ENCODE measurements at places on chromosomes 13 and 19.

DNA sequence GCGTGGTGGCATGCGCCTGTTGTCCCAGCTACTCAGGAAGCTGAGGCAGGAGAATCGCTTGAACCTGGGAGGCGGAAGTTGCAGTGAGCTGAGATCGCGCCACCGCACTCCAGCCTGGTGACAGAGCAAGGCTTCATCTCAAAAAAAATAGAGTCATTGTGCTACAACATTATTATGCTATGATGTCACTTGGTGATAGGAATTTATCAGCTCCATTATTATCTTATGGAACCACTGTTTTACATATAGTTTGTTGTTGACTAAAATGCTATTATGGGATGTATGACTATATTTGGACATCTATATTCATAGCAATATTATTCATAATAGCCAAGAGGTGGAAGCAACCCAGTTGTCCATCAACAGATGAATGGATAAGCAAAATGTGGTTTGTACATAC, 26.4 kb upstream of the SLC7A1 start:
- no peak for DNase-seq

- DNase-seq = no peak
Measured at GRCh38 chr13:100461309-100462030, 127.1 kb downstream of the GGACT start.

DNA sequence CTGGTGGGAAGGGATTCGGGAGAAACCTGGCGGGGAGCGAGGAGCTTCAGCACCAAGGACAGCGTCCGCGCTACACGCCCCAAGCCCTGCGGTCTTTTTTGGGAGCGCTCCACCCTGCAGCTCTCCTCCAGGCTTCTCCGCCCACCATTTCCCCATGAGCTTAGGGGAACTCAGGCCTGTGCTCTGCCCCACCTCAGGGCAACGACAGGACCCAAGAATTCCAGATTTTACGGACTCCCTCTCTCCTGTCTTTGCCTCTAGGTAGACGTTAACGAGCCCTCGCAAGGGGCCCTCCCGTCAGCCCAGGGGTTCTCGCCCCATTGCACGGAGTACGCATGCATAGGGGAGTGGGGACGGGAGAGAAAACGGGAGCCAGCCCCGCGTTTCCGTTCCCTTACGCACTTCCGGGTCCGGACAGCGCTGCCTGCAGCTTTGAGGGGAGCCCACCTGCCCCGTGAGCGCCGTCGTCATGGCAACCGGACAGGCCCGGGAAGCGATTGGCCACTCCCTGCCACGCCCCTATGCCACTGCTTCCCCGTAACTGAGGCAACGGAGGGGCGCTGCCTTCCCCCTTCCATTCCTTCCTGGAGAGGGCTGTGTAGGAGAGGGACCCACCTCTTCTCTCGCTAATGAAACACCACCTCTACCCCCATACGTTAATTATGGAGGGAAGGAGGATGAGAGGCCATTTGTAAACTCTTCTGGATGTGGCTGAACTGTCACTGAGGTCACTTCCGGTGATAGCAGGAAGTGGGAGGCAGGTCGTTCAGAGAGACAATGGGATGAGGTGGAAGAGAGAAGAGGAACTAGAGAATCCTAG, 20.8 kb downstream of the NOVA2 start:
- DNase-seq = peak; percentile 35

- DNase-seq = peak; percentile 55
Measured at GRCh38 chr13:78121459-78122348, 203.1 kb upstream of the EDNRB start.

DNA sequence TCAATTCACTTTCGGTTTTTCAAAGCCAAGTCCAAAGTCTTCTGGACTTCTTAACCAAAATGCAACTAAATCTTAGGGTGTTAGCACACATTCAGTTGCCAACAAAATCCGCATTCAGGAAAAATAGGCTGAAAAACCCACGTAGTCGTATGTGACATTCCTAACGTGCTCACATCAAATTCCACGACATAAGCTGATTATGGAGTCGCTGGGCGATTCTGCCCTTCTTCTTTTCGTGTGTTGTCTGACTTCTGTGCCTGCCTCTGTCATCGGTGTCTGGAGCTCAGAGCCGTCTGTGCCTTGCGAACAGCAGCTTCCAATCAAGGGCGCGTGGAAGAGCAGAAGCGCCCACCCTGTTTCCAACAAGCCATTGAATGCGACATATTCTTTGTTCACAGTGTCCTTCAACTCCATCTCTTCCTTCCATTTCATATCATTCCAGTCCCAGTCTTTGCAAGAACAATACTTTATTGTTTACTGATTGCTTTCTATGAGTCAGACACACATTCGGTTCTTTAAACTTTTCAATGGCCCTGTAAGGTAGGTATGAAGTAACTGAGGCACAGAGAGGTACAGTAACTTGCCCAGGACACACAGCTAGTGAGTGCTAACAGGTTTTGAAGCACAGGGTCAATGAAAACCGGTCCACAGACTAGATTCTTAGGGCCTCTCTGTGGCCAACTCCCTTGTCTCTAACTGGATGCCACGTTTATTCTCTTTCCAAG, 8.2 kb upstream of the ZNF507 start:
- no peak for DNase-seq

- peak; percentile 36 for DNase-seq
Measured at GRCh38 chr19:55146078-55146704, 2.8 kb downstream of the TNNT1 start.

DNA sequence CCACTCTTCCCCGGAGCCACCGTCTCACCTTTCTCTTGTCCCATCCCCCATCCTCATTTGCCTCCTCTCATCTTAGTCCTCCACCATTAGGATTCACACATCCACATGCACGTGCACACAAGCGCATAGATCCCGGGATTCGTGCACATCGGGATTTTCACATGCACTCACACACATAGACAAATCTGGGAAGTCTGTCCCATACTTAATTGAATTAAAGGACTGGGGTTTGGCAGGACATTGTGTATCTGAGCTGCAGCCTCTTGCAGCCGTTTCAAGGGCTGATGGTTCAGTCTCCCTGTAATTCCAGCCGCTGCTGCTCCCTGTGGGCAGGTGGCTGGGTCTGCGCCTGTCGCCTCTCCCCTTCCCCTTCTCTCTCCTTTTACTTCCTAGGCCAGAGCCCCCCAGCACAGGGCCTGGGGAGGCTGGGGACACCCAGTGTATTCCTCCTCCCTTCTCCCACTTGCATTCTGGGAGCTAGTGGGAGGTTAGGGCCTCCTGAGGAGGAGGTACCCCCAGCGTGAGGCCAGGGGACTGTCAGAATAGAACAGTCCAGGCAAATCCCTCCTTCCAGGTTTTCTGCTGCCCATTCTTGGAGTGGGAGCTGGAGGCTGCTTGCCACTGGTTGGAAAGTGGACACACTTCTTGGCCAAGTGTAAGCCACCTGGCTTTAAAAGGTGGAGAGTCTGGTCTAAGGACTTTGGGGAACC, 43.6 kb downstream of the LYL1 start:
- no peak for DNase-seq

GRCh38 chr13:76556627-76557026, 329.6 kb downstream of the KCTD12 start:
- no peak for DNase-seq

DNA sequence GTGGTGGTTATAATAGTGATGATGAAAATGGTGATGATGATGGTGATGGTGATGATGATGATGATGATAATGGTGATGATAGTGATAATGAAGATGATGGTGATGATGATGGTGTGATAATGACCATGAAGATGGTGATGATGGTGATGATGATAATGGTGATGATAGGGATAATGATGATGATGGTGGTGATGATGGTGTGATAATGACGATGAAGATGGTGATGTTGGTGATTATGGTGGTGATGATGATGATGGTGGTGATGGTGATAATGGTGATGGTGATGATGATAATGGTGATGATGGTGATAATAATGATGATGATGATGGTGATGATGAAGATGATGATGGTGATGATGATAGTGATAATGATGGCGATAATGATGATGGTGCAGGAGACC, 1.6 kb downstream of the ADGRE1 start:
- DNase-seq = no peak

- DNase-seq = no peak
Measured at GRCh38 chr13:50200988-50201387, 185.7 kb downstream of the KCNRG start.

- no peak for DNase-seq
Measured at GRCh38 chr13:75702476-75702875, 66.3 kb downstream of the LMO7 start.

GRCh38 chr13:45870232-45870631, 18.7 kb upstream of the SIAH3 start:
- no peak for DNase-seq

DNA sequence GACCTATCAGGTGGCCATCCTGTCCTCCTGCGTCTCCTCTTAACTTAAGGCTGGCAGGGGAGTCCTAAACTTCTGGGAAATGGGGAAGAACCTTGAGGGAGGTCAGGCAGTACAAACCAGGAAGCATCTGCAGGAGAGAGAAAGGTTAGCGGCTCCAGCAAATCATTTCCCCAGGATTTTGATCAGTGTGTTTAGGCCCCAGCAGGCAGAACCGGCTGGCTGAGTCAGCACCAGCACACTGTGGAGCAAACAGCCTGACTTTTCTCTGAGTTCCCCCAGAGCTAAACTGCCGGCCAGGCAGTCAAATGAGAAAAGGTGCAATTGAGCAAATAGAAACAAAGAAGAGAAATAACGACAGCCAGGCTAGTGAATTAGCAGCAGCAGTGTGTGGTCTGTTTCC, 46.7 kb upstream of the MEDAG start:
- no peak for DNase-seq

DNA sequence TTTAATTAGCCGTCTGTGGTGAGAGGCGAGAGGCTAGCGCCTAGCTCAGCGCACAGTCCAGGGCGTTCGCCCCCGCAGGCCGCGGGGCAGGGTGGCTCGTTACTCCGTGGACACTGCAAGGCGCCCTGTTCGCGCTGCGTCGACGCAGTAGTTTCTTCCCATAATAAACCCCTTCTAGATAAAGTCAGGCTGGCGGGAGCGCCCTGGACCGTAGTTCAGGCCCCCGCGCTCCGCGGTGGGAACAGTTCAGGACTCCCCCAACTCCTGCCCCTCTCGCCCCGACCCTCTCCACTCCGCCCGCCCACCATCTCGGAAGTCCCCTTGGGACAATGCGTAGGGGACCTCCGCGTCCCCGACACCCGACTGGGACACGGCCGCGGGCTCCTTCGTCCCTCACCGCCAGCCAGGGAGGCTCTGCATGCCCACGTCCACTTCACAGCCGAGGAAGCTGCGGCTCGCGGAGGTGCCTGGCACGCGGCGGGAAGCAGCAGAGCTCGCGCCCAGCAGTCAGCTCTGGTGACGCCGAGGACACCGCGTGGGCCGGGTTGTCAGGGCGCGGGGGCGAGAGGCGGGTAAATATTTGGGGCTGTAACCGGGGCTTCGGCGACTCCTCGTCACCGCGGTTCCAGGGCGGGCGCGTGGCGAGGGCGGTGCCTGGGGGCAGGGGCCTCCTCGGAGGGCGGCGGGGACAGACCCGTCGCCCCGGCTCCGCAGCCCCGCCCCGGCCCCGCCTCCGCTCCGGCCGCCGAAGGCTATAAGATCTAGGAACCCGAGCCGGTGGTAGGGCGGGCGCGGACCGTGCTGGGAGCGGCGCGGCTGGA, at the start of gene RGCC:
TSS of gene RGCC (plus strand) at position 783 of the 821 bp plus-strand sequence. CDS start 158 bp downstream, outside the sequence.
- DNase-seq = peak; percentile 81

GRCh38 chr13:110353339-110353977, 46.4 kb downstream of the COL4A2 start:
- no peak for DNase-seq

GRCh38 chr13:67318860-67319259, 88.7 kb upstream of the PCDH9 start:
- DNase-seq = no peak

DNA sequence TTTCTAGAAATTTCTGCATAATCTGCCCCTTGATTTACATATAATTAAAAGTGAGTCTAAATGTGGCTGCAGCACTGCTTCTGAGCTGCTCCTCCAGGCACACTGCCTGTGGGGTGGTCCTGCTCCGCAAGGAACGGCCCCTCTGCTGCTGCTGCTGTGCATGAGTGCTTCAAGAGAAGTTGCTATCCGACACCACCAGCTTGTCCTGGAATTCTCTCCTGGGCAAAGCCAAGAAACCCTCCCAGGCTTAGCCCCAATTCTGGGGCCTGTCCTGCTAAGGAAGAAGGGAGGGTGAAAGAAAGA, 7.5 kb upstream of the PDCD5 start:
- no peak for DNase-seq

DNA sequence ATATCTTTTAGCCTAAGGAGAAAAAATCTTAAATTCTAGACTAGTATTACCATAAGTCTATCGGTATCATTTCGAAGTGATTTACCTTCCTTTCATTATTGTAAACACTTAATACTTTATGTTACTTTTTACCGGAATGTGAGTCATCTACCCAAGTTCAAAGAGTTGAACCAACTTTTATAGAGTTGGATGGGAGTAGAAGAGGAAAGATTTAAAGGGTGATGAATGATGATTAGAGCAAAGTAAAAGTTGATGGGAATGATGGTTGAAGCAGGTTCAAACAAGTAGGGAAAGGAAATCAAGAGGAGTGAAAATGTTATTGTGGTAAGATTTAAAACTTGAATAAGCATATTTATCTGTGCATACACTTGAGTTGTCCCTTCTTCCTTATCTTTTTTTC, 11.3 kb upstream of the LPAR6 start:
- no peak for DNase-seq

Data from activated CD4-positive, alpha-beta T cell treated with anti-CD3 and anti-CD28 coated beads, Interleukin-2, amount 50 U/mL, for 16 hours (primary cell).